Frontal cortex (tissue), 4 donors: ENCODE measurements at places on chromosomes 4 and X. TPM values are rescaled to one million over a fixed set of nuclear protein-coding genes. Genes with fewer than 3 reads are reported as not detected.

RBMX gene
- total RNA-seq, result 323 TPM

TMEM255A gene
- total RNA-seq, result 1.6 TPM

DNA sequence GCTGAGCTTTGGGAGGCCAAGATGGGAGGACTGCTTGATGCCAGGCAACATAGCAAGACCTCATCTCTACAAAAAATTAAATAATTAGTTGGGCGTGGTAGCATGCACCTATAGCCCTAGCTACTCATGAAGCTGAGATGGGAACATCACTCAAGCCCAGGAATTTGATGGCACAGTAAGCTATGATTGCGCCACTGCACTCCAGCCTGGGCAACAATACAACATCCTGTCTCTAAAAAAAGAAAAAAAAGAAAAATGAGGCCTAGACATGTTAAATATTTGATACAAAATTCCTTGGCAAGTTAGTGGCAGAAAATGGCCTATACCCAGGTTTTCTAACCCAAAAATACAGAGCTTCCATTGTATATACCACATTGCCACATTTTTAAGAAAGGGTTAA, 88.1 kb upstream of the MAB21L2 start:
- no peak for DNase-seq

GRCh38 chrX:153769865-153770600, 6.0 kb downstream of the PLXNB3 start:
- DNase-seq, result no peak

GRCh38 chr4:177975315-177975987, 533.2 kb upstream of the AGA start:
- DNase-seq, result no peak

- DNase-seq, result no peak
Measured at GRCh38 chrX:153873282-153874084, 12.5 kb downstream of the L1CAM start.

DNA sequence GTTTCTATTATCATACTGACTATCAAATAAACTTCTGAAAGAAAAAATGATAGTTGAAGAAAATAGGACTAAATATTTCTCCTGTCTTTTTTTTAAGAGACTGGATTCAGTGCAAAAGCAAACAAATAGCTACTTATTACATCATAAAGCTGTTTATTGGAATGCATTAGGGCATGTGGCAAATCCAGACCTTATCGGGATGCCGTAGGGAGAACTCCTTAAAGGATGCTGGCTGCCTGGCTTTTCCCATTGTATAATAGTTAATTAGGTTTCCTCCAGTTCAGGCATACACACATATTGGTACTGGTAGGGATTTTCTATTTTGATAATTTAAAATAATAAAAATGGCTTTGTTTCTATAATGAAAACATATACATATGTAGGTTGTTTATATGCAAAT, 539.3 kb upstream of the ATOH1 start:
- DNase-seq, result no peak

DNA sequence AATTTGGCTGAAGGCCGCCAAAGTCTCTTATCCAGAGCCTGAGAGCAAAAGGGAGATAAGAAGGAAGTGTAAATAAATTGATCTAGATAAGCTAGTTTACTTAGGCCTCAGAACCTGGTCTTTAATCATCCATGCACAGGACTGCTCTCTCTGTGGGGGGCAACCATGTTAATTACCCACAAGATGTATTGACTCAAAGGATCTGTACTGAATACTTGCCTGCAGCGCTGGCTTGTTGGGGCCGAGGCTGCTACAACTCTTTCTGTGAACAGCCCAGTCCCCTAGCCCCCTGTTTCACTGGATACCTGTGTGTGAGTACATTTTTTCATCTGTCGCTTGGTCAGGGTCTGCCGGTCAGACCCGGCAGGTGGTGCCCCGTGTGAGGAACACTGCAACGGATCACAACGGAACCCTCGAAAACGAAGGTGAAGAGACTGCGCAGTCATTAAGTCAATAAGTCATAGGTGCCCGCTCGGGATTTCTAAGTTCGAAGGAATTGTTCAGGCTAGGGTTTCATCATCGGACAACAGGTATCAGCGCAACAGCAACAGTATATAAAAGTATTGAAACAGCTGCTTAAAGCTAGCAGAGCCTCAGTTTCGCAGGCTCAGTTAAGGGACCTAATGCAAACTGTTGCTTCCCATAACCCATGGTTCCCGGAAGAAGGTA, 8.3 kb downstream of the MAGEA11 start:
- DNase-seq, result no peak

DNA sequence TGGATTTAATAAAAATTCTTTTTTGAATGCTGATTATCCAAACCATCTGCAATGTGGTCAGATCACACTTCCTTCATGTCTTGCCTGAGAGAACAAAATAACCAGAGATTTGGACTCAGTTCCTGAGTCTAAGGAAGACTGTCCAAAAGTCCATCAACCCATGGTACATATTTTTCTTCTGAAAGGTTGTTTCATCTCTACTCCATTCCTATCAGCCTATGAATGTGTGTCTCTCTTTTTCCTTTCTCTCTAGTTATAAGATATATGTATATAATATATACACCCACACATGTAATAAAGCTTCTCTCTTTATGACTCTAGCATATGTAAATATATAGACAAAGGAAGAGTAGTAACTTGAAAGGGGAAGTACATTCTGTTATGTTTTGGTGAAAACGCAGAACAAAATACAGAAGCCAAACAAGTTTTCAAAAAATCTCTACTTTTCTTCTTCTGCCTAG, 226.9 kb downstream of the ARHGAP24 start:
- no peak for DNase-seq
